Activated T-helper 1 cell treated with anti-CD3 and anti-CD28 coated beads, Interleukin-2, amount 50 U/mL, for 16 hours (primary cell): ENCODE measurements at places on chromosomes 3 and 15.

DNA sequence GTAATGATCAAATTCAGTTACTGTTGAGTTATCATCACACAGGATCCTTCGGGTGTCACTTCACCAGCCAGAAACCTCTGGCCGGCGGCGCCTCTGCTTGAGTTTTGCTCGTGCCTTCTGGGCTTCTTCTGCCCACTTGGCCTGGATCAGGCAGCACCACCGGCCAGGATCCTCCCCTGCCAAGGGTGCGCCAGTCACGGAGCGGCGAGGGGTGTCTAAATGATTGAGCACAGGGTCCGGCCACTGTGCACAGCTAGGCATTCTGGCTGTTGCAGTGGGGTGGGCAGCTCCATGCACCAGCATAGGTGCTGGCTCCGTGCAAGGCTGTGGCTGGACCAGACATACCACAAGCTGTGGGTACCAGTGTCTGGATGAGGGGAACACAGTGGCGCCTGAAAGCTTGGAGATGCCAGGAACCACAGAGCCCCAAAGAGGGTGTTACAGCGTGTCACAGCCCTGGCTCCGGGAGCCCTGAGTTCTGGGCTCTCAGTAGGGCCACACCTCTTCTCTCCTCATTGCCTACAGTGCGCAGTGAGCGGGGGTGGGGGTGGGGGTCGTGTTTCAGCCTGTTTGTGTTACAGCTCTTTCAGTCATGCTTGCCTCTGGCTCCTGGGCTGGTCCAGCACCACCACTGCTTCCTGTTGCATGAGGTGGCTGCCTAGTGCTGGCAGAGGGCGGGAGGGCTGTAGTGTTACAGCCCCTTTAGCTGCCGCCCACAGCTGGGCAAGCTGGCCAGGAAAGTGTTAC is 169.4 kb downstream of the FNDC3B start:
- DNase-seq, result no peak

- no peak for DNase-seq
Measured at GRCh38 chr3:28575746-28576613, 227.4 kb upstream of the AZI2 start.

GRCh38 chr3:89690646-89691045 is 583.2 kb downstream of the EPHA3 start:
- no peak for DNase-seq

DNA sequence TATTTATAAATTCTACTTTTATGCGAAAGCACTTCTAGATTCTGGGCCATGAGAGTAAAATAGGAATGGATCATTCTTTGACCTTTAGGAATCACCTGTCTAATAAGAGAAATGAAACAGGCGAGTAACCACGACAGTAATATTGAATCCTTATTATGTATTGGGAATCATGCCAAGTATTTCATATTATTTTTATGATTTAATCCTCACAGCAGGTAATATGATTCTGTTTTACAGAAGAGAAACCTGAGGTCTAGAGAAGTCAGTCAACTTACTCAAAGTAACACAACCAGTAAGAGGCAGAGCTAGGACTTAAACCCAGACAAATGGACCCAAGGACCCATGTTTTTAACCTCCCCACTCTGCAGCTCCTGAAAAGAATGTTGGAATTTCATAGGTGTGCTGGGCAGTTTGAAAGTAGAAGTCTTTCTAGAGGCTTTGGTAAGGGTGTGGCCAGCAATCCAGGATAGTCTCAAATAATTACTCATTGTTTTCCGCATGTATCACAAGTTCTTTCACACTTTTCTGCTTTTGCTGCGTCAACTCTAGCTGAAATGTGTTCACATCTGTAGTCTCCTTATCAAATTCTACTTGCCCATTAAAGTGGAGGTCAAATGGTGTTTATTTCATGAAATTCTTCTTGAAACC is 181.7 kb downstream of the TPRG1 start:
- no peak for DNase-seq

DNA sequence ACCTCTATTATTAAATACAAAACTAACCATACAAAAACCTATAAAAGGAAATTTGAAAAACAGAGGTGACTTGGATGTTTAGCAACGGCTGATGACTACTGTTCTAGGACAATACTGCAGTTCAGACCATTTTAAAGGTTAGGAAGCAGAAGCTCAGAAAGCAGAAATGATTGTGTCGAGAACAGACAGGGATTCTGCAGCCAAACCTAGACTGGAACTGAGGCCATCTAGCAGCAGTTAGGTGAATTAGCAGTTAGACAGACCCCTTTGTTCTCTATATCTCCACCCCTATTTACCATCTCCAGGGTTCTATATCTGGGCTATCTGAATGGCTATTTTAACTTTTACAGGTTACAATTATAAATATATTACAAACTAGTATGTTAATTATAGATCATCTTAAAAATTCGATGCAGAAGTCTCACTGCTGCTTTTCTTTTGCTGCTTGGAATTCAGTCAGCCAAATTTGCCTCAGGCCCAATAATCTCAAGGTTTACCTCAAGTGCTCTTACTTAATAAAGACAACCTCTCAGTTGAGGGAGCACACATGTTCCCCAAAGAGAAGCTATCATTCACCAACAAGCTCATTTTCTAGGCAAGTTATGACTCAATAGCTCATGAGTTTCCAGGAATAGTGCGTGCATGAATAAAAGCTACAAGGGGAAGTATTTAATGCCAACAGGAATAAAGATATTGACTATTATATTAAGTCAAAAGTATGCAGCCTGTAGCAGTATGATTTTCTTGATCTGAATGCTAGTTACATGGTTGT is 9.3 kb upstream of the IL1RAP start:
- DNase-seq, result no peak

DNA sequence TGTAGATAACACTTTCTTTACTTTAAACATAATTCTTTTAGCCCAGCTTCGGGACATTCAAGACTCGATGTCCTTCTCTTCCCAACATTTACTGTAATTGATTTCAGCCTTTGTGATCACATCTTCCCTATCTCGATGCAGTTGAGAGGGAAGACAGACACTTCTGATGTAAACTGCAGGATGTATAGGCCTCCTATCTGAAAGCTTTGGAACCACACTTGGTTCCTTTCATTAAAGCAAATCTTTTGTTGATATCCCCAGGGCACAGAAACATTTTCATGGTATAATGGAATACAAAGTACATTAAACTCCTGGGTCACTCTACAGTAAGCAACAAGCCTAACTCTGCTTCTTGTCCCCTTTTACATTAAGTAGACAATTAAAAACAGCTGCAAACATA is 6.4 kb downstream of the GRM7 start:
- no peak for DNase-seq

- no peak for DNase-seq
Measured at GRCh38 chr3:38553071-38553470, 56.9 kb downstream of the EXOG start.

GRCh38 chr3:170360916-170361315 is 3.4 kb downstream of the SKIL start:
- no peak for DNase-seq

- DNase-seq, result no peak
Measured at GRCh38 chr15:74332011-74332410, 35.4 kb downstream of the CYP11A1 start.

- DNase-seq, result no peak
Measured at GRCh38 chr15:58551764-58552504, 120.1 kb downstream of the LIPC start.

DNA sequence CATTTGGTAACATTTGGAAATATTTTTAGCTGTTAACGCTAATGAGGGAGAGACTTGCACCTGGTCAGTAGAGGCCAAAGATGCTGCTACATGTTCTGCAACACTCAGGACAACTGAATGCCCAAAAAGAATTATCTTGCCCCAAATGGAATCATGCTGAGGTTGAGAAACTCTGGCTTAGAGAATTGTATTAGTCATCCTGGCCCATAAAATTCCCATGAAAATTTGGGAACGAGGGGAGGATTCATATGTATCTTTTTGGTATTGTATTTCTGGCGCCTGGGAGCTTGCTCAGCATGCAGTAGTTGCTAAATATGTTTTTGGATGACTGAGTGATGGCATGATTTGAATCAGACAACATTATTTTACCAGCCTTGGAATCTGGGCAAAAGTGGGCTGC is 59.9 kb downstream of the CHL1 start:
- no peak for DNase-seq
